T-cell (primary cell): ENCODE measurements at places on chromosomes 1 and 21. TPM values are rescaled to one million over a fixed set of nuclear protein-coding genes. Genes with fewer than 3 reads are reported as not detected.

Gene TPTE
- not detected for total RNA-seq

DNA sequence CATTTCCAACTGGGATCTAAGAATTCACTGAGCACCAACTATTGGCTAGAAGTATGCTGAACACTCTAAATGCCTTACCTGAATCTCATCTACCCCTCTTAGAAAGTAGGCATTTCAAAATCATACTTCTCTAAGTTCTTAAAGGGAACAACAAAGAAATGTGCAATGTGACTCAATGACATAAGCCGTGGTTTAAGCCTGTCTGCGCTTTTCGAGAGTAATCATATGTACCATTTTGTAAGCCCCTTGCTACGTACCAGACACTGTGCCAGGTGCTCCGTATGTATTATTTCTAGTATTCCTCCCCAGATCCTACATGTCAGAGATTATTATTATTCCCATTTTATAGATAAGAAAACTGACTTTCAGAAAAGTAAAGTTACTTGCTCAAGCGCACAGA is 454.2 kb downstream of the SETD4 start:
- no peaks in the 10 kb centered on the region for H3K4me1 ChIP-seq
- DNase-seq, result no peak
- H3K4me3 ChIP-seq, result no peak overlapping the region
- no peak overlapping the region for H3K27ac ChIP-seq
- H3K27me3 ChIP-seq, result peaks cover 21% of the 10 kb centered on the region

Gene RNU1-3
- total RNA-seq, result 3,994 TPM

Gene LIPI
- total RNA-seq, result not detected

DNA sequence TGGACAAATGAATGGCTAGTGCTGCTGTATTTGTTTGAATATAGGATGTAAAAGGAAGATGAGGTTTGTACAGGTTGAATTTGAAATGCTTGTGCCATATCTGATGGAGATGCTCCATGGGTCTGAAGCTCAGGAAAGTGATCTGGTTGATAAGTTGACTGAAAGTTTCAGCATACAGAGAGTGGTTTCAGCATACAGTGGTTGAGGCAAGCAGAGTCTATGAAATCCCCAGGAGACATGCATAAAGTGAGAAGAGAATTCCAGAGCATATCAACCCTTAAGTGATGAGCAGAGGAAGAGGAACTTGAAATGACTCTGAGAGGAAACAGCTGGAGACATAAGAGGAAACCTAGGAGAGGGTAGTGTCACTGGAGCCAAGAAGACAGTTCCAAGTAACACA is 21.7 kb downstream of the TCHHL1 start:
- H3K4me1 ChIP-seq, result no peaks in the 10 kb centered on the region
- no peak overlapping the region for H3K4me3 ChIP-seq
- H3K36me3 ChIP-seq, result no peaks in the 10 kb centered on the region
- no peaks in the 10 kb centered on the region for H3K27me3 ChIP-seq
- no peak overlapping the region for H3K27ac ChIP-seq

- no peaks in the 10 kb centered on the region for H3K36me3 ChIP-seq
- no peak overlapping the region for H3K4me3 ChIP-seq
- no peak overlapping the region for H3K27ac ChIP-seq
- H3K27me3 ChIP-seq, result no peaks in the 10 kb centered on the region
- H3K4me1 ChIP-seq, result no peaks in the 10 kb centered on the region
These were observed 29.3 kb downstream of the SLC9C2 start for GRCh38 chr1:173573596-173573995.

DNA sequence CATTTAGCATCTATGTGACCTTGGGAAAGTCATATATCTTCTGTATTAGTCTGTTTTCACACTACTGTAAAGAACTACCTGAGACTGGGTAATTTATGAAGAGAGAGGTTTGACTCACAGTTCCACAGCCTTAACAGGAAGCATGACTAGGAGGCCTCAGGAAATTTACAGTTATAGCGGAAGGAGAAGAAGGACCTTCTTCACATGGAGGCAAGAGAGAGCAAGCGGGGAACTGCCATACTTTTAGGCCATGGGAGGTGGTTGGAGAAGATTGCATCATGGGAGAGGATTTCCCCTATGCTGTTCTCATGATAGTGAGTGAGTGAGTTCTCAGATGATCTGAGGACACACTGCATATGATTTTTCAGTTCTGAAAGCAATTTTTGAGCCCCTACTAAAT is 87.9 kb downstream of the CLEC20A start:
- no peaks in the 10 kb centered on the region for H3K4me1 ChIP-seq
- no peak overlapping the region for H3K27ac ChIP-seq
- no peak for DNase-seq
- H3K4me3 ChIP-seq, result no peak overlapping the region
- no peaks in the 10 kb centered on the region for H3K27me3 ChIP-seq

GRCh38 chr1:103527331-103527730 is 1.8 kb downstream of the RNPC3 start:
- no peak overlapping the region for H3K4me3 ChIP-seq
- no peaks in the 10 kb centered on the region for H3K27me3 ChIP-seq
- H3K36me3 ChIP-seq, result peaks cover 21% of the 10 kb centered on the region
- H3K4me1 ChIP-seq, result peaks cover 15% of the 10 kb centered on the region
- no peak overlapping the region for H3K27ac ChIP-seq

- no peak overlapping the region for H3K4me3 ChIP-seq
- no peak for DNase-seq
- no peaks in the 10 kb centered on the region for H3K27me3 ChIP-seq
- H3K36me3 ChIP-seq, result no peaks in the 10 kb centered on the region
These were observed 177.3 kb downstream of the CHRM3 start for GRCh38 chr1:239563681-239564080.

- no peak for DNase-seq
- no peaks in the 10 kb centered on the region for H3K36me3 ChIP-seq
- H3K27ac ChIP-seq, result no peak overlapping the region
- H3K4me1 ChIP-seq, result no peaks in the 10 kb centered on the region
- no peak overlapping the region for H3K4me3 ChIP-seq
- H3K27me3 ChIP-seq, result no peaks in the 10 kb centered on the region
These were observed 50.0 kb downstream of the SH3GLB1 start for GRCh38 chr1:86754265-86754974.

- H3K27ac ChIP-seq, result no peak overlapping the region
- H3K27me3 ChIP-seq, result no peaks in the 10 kb centered on the region
- DNase-seq, result no peak
- H3K4me3 ChIP-seq, result no peak overlapping the region
These were observed 826.1 kb downstream of the MRPL39 start for GRCh38 chr21:24781146-24781545.

DNA sequence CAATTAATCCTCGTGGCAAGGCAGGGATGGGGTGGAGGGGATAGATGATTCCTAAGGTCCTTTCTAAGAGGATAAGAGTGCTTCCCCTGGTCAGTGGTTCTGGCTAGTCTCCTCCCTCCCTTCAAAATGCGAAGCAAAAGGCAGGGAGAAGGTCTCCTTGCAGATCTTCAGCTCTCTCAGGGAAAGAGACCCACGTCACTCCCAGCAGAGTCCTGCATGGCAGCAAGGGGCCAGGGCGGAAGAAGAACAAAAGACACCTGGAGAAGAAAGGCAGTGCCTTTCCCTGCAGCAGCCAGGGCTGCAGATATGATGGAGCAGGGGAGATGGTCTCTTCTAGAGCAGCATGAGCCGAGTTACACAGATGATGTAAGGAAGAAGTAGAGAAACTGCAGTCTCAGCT is 29.6 kb upstream of the SLAMF9 start:
- DNase-seq, result no peak
- no peak overlapping the region for H3K4me3 ChIP-seq
- H3K27ac ChIP-seq, result no peak overlapping the region
- H3K4me1 ChIP-seq, result no peaks in the 10 kb centered on the region
- H3K36me3 ChIP-seq, result no peaks in the 10 kb centered on the region

DNA sequence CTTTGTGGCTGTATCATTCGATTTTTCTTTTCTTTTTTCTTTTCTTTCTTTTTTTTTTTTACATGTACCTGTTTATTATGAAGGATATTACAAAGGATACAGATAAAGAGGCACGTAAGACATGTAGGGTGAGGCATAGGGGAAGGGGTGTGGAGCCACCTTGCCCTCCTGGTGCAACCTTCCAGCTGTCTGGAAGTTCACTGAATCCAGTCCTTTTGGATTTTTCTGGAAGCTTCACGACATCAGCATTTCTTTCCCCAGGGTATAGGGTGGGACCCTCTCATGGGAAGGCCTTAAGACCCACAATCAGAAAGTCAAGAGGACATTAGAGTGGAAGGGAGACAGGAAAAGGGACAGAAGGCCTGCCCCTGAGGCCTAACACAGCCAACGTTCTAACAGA is 30.1 kb upstream of the TGFBR3 start:
- no peak overlapping the region for H3K27ac ChIP-seq
- no peak overlapping the region for H3K4me3 ChIP-seq
- H3K36me3 ChIP-seq, result no peaks in the 10 kb centered on the region
- peaks cover 2% of the 10 kb centered on the region for H3K27me3 ChIP-seq

Gene IGSF5
- not detected for total RNA-seq

Gene ATPAF1
- 26.0 TPM for total RNA-seq

Gene GJB3
- total RNA-seq, result not detected

DNA sequence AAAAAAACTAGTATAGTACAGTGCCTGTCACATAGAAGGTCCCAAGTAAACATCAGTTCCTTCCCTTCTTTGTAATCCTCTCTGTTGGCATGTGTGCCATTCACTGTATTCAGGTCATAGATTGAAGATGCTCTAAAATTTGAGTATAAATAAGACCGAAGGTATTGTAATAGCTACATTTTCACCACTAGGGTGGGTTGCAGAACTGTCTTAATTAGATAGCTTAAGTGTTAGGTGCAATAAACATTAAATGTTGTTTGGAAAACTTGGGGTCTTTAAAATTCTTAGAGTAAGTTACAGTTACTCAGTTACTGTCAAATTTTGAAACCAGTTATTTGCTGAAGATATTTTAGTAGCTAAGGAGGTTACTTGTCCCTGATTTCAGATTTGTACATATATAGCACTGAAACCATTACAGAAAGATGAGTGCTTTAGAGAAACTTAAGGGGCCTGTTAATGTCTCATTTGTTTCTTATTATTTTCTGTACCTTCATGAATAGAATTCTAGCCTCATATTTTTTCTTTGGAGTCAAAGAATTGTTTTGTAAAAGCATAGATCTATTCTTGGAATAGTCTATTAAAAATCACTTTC is 24.3 kb downstream of the PER3 start:
- no peak overlapping the region for H3K27ac ChIP-seq
- H3K36me3 ChIP-seq, result peaks cover 41% of the 10 kb centered on the region
- no peak overlapping the region for H3K4me3 ChIP-seq
- no peak for DNase-seq
- no peaks in the 10 kb centered on the region for H3K4me1 ChIP-seq

DNA sequence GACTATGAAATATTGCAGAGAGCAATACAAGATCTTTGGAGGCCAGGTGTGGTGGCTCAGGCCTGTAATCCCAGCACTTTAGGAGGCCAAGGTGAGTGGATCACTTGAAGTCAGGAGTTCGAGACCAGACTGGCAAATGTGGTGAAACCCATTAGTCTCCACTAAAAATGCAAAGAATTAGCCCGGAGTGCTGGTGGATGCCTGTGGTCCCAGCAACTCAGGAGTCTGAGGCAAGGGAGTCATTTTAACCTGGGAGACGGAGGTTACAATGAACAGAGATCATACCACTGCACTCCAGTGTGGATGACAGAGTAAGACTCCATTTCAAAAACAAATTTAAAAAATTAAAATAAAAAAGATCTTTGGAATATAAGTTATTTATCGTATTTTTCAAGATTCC is 76.6 kb downstream of the PRKAB2 start:
- H3K4me3 ChIP-seq, result no peak overlapping the region
- H3K27ac ChIP-seq, result no peak overlapping the region
- H3K36me3 ChIP-seq, result no peaks in the 10 kb centered on the region
- no peaks in the 10 kb centered on the region for H3K4me1 ChIP-seq

Gene KCNE2
- total RNA-seq, result not detected

GRCh38 chr1:21742578-21742977 is 40.4 kb downstream of the USP48 start:
- H3K36me3 ChIP-seq, result peaks cover 37% of the 10 kb centered on the region
- H3K4me3 ChIP-seq, result no peak overlapping the region
- no peaks in the 10 kb centered on the region for H3K4me1 ChIP-seq
- H3K27me3 ChIP-seq, result no peaks in the 10 kb centered on the region
- no peak overlapping the region for H3K27ac ChIP-seq

DNA sequence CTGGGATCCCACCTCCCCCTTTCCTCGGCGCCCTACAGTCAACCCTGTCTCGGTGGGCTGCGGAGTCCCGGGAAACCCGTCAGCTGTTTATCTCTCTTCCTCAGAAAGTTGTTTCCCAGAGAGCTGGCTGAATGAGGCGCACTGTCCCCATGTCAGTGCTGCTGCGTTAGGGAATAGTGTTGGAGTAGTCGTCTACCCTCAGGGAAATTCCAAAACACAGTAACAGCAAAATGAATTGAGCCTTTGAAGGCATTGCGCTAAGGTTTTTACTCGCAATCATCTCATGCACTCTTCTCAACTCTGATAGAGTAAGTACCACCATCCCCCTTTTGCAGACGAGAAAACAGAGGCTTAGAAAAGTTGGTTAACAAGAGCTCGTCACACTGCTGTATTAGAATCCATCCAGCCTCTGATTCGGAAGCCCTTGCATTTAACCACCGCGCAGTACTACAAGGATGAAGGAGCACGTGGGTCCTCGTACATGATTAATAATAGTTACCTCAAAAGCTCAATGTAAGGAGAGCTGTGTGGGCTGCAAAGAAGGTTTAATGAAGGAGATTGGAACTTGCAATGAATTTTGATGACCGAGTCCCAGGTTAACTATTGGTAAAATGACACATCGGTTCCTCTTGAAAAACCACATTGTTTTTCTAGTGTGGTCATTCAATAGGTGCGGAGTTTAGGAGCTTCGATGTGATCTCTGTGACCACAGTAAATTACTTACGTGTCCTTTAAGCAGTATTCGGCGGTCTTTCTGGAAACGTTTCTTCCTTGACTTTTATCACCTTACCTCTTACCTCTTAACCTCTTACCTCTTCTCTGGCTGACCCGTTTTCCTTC is 788 bp upstream of the EDEM3 start:
- H3K27ac ChIP-seq, result peak overlapping the region; percentile 73
- no peak for DNase-seq
- H3K27me3 ChIP-seq, result no peaks in the 10 kb centered on the region
- peaks cover 5% of the 10 kb centered on the region for H3K4me1 ChIP-seq
- no peaks in the 10 kb centered on the region for H3K36me3 ChIP-seq

GRCh38 chr1:91059157-91059556 is 37.3 kb upstream of the ZNF644 start:
- no peak overlapping the region for H3K27ac ChIP-seq
- no peaks in the 10 kb centered on the region for H3K27me3 ChIP-seq
- no peak overlapping the region for H3K4me3 ChIP-seq
- DNase-seq, result no peak

- H3K4me3 ChIP-seq, result no peak overlapping the region
- H3K27me3 ChIP-seq, result no peaks in the 10 kb centered on the region
- no peaks in the 10 kb centered on the region for H3K4me1 ChIP-seq
- DNase-seq, result no peak
- H3K27ac ChIP-seq, result no peak overlapping the region
- no peaks in the 10 kb centered on the region for H3K36me3 ChIP-seq
These were observed 10.1 kb downstream of the C1orf162 start for GRCh38 chr1:111483876-111484275.

DNA sequence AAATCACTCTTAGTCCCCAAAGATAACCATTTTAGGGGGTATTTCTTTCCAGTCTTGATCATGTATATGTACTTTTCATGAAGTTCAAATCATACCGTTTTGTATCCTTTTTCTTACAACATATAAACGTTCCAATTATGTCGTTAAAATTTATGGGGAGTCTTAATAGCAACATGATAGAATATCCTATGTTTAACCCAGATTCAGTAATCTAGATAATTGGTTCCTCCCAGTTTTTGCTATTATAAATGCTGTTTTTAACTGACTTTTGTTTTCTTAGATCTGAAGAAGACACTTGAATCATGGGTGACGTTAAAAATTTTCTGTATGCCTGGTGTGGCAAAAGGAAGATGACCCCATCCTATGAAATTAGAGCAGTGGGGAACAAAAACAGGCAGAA is 3.1 kb downstream of the DHX9 start:
- DNase-seq, result no peak
- H3K27ac ChIP-seq, result no peak overlapping the region
- H3K4me1 ChIP-seq, result peaks cover 37% of the 10 kb centered on the region
